H7 (cell line): ENCODE measurements at places on chromosomes 7 and 10. TPM values are rescaled to one million over a fixed set of nuclear protein-coding genes. Genes with fewer than 3 reads are reported as not detected.
A peak's percentile ranks its signal among the peaks of the same experiment; 100 is the strongest.

The GPER1 gene
- 0.14 and 0.63 TPM in 2 replicates for total RNA-seq

- no peak for DNase-seq
Observed at GRCh38 chr7:130384371-130384801, 4.1 kb downstream of the CPA1 start.

- no peak for DNase-seq
Observed at GRCh38 chr10:87661861-87662785, 2.4 kb downstream of the PAPSS2 start.

GRCh38 chr7:3882782-3883181, 581.7 kb downstream of the SDK1 start:
- no peak for DNase-seq

The SSC4D gene
- total RNA-seq = 19.6 and 25.5 TPM in 2 replicates

DNA sequence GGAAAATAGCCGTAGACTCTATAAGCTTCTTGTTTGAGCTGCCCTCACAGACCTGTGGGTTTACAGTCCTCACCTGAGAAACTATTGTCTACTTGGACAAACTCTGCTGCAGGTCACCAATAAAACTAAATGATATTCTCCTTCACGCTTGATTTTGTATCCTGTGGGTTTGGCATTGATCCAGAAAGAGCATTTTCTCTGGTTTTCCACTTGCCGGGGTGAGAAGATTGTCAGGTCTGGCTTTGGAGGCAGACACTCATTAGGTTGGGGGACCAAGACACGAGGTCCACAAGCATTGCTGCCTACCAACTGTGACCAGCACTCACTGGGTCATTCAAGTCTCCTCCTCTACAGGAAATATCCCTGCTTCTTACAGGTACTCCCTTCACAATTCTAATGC, 68.5 kb downstream of the CDC14C start:
- no peak for DNase-seq

The MMRN2 gene
- total RNA-seq = 1.7 and 2.7 TPM in 2 replicates

The IDI2 gene
- not detected in 2 replicates for total RNA-seq

DNA sequence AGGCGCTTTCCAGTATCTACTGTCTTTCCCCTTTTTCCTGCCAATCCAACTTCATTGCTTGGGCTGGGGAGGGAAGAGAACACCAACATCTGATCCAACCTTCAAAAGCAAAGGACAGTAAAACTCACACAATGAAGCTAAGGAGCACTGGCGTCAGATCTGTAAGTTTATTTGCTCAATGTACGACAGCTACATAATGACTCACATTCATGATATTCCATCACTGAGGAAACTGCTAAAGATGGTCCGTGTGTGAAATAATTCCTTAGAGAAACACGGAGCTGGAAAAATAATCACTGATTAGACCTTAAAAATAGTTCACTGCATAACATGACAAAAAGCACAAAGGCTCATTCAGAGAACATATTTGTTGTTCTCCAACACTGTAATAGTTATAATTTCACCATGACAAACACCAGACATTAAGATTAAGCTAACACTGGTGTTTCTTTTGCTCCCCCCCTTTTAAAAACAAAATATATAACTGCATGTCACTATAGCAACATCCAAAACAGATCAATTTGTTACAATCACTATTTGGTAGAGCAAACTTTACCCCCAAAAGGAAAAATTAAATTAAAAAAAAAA, 24.3 kb downstream of the HSPB1 start:
- DNase-seq = no peak

GRCh38 chr10:44971935-44972757, 6.5 kb downstream of the DEPP1 start:
- DNase-seq = peak; percentile 10

DNA sequence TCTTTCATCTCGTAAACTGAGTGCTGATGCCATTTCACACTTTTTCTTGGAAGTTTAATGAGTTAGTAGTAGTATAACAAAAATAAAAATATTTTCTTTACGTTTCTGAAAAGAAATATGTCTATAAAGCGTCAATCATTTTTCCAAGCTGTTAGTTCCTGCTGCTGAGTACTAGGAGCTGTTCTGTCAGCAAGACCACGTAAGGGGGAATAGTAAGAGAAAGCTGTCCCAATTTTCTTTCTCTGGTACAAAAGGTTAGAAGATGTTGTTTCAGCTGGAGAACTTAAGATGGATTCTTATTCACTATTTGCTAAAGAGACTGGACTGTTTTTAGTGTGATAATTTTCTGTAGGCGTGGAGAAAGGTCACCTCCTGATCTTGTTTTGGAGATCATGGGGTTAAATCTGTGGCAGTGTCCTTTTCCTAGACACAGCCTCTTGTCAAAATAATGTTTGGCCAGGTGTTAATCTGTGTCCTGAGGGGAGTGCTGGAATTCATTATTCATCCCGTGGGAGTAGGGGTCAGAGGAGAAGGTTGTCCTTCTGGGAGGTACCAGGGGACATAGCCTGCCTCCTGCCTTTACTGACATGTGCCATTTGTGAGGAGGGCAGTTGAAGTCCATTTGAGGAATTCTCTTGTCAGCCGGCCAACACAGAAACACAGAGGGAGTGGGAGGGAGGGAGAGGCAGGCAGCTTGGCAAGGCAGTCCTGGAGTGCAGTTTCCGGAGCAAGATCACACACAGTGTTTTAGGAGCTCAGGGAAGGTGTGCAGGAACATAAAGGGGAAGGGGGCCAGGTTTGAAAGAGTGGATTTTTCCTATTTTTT, 368.7 kb downstream of the AUTS2 start:
- DNase-seq = no peak

The TMEM270 gene
- total RNA-seq = not detected in 2 replicates

The KIAA1217 gene
- 3.0 and 3.7 TPM in 2 replicates for total RNA-seq

- DNase-seq = no peak
Observed at GRCh38 chr10:54594289-54594688, 206.7 kb downstream of the PCDH15 start.
